Hindlimb muscle (tissue), 1 donor: ENCODE measurements at places on chromosomes 12 and 14. TPM values are rescaled to one million over a fixed set of nuclear protein-coding genes. Genes with fewer than 3 reads are reported as not detected.

SYNDIG1L gene
- polyA plus RNA-seq: not detected

DNA sequence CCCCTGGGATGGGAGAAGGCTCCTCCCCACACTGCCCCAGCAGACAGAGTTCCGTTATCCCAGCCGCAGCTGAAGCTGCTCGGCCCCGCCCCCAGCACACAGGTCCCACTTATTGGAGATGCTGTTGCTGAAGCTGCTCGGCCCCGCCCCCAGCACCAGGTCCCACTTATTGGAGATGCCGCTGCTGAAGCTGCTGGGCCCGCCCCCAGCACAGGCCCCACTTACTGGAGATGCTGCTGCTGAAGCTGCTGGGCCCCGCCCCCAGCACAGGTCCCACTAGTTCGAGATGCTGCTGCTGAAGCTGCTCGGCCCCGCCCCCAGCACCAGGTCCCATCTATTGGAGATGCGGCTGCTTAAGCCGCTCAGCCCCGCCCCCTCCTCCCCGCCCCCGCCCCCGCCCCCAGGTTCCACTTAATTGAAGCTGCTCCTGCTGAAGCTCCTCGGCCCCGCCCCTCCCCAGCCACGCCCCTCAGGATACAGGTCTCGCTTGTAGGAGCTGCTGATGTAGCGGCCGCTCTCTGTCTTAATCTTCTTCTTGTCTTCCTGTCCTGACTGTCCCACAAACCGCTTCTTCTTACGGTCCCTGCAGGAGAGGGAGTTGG, 12.0 kb downstream of the CFAP73 start:
- no peak for DNase-seq

DNA sequence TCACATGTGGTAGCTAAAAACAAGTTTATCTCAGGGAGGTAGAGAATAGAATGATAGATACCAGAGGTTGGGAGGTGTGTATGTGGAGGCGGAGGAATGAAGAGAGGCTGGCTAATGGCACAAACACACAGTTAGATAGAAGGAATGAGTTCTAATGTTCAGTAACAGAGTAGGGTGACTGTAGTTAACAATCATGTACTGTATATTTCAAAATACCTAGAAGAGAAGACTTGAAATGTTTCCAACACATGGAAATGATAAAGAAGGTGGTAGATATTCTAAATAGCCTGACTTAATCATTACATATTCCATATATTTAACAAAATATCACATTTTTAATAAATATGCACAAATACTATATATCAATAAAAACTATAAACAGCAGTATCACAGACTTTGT, 8.9 kb upstream of the IFNG-AS1 start:
- no peak for DNase-seq

POTEM gene
- polyA plus RNA-seq: not detected

GRCh38 chr12:49647827-49648711, 24.7 kb downstream of the PRPF40B start:
- DNase-seq: no peak

- no peak for DNase-seq
Measured at GRCh38 chr12:6200256-6201212, at the start of gene CD9. TSS of gene CD9 (plus strand) at chr12:6200400. CDS start at chr12:6200500, 100 bp downstream.
